ENCODE measurements at places on chromosomes 3 and 15. TPM values are rescaled to one million over a fixed set of nuclear protein-coding genes. Genes with fewer than 3 reads are reported as not detected.

GRCh38 chr15:78360958-78361718 is 21.0 kb downstream of the CRABP1 start:
- no peak for DNase-seq

Gene GOLGA8N
- total RNA-seq: 11.1 TPM

Gene C3orf85
- total RNA-seq: not detected

DNA sequence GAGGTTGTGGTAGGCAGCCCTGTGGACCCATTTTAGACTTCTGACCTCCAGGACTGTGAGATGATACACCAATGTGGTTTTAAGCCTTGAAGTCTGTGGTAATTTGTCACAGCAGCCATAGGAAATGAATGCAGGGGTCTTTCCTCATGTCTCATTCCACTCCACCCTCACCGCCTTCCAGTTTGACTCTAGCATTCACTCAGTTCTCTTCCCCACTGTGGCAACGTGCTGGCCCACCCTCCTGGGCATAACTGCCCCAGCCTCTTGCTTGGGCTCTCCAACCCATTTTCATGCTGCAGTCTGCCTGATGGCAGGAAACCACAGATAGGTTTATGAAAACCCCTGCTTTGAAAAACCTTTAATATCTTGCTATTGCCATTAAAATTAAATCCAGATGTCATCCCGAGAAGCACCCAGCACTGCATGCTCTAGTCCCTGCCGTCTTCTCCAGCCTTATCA is 7.3 kb upstream of the TRNT1 start:
- no peak for DNase-seq

GRCh38 chr15:74901612-74902063 is 5.0 kb downstream of the FAM219B start:
- DNase-seq: no peak

Gene GNAT1
- total RNA-seq: not detected
